ENCODE measurements at places on chromosomes 11 and 22. TPM values are rescaled to one million over a fixed set of nuclear protein-coding genes. Genes with fewer than 3 reads are reported as not detected.

The SLC5A1 gene
- 0.42 TPM for polyA plus RNA-seq

GRCh38 chr11:3016861-3017260 lies 24.7 kb upstream of the NAP1L4 start:
- DNase-seq: no peak

DNA sequence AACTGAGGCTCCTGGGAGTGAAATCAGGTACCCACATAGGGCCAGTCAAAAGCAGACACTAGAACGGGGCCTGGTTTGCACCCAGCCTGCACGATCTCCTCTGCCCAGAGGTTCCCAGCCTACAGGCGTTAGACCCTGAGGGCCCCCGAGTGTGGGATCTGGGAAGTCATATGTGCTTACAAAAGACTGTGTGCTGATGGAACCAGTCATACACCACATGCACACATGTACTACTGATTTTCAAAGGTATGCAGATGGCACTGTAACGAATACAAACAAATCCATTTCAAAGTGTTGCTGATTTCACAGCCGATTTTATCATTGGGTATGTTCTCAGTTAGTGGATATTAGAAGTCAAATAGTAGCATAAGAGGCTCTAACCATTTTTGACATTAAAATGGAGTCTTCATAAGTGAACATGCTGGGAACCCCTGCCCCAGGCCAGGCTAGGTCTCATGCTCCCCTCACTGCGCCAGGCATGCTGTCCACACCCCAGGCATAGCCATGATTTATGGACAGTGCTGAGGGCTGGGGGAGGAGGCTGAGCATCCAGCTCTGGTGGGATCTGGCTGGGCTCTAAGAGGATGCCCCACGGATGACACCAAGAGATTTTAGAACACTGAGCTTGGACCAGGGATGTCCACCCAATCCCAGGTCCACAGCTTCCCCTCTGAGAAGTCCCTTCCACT lies 38.6 kb upstream of the LRRC32 start:
- no peak for DNase-seq

The RNH1 gene
- 67.3 TPM for polyA plus RNA-seq

The IRAG1 gene
- 9.2 TPM for polyA plus RNA-seq

- no peak for DNase-seq
These were observed 906.9 kb upstream of the RAG2 start for GRCh38 chr11:37504921-37505320.

DNA sequence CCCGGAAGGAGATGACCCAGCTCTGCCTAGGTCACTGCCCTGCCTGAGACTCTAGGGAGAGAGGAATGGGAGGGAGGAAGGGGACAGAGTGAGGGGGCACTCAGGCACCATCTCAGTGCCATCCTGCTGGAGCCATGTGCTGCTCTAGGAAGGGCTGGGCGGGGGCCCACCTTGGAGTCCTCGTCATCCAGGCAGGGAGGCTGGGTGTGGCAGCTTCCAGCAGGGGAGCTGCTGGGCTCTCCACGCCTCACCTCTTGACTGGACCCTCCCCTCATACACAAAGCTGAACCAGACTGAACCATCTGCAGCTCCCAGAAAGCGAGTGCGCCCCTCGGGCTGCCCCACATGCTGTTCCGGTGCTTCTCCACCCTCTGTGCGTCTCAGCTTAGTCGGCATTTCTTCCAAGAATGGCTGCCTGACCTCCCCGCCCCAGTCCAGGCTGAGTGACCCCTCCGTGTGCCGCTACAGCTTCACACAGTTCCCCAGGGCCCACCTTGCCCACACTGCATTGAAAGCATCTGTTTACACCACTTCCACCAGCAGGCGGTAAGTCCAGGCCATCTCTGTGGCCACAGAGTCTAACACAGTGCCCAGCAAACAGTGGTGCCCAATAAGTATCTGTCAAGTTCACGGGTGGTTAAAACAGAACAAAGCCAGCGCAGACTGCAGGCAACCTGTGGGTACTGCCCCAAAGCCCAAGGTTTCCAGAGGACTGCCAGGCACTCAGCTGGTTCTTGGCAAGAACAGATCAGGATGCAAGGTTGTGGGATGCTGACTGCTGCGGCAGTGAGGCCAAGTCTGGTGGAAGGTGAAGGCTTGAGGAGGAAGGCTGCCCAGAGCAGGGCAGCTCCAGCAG lies 9.4 kb upstream of the TRIM29 start:
- no peak for DNase-seq

GRCh38 chr11:77211594-77212251 lies 83.7 kb downstream of the MYO7A start:
- DNase-seq: no peak

DNA sequence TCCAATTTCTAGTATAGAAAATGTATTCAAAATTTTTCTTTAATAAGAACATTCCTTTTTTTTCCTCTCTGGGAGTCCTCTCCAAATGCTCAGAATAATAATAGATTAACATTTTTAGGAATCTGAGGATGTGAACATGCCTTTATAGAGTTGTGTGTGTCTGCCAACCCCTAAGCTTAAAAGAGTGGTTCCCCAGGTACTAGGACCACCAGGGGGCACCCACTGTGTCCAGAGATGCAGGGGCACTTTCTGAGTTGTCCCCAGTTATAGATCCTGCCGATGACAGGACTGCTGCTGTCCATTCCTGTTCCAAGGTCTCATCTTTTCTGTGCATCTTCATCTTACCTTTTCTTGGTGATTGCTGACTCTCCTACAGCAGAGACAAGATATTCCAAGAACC lies 27.0 kb upstream of the MICAL2 start:
- no peak for DNase-seq

The MAJIN gene
- polyA plus RNA-seq: 1.2 TPM

DNA sequence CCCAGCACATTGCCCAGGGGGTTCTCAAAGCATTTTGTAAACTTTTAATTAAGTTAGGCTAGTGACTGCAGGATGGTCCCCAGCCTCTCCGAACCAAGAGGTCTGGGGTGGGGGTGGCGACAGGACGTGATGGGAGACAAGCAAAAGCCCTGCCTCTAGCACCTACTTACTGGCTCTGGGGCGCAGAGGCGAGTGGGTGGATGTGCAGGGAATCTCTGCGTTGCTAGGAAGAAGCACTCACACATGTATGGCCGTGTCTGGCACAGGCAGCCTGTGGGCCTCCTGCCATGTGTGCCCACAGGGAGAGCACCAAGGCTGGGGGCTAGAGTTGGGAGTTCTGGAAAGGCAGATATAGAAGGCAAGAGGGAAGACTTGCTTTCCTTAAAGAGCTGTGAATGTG lies 6.3 kb downstream of the OPCML start:
- DNase-seq: no peak

DNA sequence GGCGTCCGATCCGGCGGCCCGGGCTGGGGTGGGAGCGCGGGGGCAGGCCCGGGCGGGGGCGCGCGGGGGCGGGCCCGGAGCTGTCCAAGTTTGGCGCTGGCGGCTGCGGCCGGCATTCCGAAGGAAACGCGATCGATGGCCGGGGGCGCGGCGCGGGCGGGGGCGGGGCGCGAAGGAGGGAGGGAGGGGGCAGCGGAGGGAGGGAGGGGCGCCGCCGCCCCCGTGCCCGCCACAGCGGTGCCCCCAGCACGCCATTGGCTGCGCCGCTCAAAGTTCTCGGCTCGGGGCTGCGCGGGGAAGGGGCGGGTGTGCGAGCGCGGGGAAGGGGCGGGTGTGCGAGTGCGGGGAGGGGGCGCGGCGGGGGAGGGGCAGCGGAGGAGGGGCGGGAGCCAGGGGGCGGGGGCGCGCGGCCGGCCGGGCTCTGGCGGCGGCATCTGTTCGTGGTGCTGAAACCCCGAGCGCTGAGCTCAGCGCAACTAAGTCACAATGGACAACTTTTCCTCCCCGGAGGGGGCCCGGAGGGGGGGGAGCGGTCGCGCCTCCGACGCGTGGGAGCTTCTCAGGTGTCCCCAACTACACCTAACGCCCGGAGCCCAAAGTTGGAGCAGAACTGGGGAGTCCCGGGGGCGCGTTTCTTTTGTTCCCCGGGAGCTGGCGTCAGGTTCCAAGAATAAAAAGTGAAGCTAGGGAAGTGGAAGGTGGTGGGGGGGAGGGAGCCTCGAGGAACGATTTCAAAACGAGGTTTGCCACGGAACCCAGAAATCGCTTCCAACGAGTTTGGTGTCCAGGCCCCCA lies 2.2 kb downstream of the PHF21B start:
- DNase-seq: peak; percentile 71

DNA sequence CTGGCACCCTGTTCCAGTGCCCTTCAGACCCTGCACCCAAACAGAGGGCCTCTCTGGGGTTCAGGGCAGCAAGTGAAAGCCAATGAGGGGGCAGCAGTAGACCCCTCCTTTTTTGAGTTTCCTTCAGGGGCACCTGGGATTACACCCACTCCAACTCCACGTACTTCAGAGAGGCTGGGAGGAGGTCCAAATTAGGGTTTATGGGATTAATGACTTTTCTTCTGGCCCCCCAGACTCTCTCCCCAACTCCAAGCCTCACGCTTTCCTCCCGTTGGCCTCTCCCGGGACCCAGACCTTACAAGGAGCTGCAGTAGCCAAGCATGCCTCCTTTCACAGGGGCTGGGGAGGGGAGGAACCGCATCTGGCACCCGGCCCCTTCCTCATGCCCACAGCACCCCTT lies 101.7 kb downstream of the NECTIN1 start:
- no peak for DNase-seq

- DNase-seq: peak; percentile 17
These were observed 584.0 kb downstream of the KCNA4 start for GRCh38 chr11:29432719-29433325.

The RAB38 gene
- 22.2 TPM for polyA plus RNA-seq

DNA sequence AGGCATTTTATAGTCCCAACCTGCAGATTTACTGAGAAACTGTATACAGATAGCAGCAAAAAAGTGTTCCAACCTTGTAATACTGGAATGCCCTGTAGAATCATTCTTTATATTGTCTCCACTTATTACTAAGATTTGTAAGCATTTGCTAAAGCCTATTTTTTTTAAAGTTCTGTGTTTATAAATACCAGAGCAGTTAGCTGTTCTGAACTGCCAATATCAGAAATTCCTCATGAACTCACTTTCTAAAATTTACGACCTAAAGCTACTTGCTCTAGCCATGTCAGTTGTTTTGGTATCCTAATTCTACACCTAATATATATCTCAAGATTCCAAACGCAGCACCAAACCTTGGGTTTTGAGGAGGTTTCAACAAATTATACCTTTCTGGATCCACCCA lies 103.2 kb downstream of the C11orf65 start:
- no peak for DNase-seq

DNA sequence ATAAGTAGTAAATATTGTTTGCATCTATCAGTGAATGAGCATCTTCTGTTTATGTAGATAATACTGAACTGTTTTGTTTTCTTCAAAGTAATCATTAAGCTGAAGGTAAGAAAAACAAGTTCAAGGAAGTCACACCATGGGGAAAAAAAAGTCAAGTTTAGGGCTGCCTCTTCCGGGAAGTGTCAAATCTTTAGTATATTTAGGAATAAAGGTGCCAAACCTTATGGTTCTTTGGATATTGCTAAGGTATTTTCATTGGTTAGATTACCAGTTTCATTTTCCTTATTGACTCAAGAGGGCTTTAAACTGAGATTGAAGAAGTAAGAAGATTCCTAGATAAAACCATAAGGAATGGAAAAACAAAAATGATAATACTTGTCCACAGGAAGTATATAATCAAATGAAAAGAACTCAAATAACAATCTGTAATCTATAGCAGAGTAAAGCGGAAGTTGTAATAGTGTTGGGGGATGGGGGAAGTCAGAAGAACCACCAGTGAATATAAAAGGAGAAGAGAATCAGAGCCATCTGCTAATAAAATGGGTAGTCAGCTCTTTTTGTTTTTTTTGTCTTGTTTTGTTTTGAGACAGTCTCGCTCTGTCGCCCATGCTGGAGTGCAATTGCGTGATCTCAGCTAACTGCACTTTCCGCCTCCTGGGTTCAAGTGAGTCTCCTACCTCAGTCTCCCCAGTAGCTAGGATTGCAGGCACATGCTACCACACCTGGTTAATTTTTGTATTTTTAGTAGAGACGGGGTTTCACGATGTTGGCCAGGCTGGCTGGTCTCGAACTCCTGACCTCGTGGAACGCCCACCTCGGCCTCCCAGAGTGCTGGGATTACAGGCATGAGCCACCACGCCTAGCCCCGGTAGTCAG lies 2.3 kb downstream of the ATM start:
- peak; percentile 6 for DNase-seq

The SYT8 gene
- 0.39 TPM for polyA plus RNA-seq

GRCh38 chr11:116849486-116849885 lies 12.1 kb upstream of the APOA1 start:
- no peak for DNase-seq

The SNRPD3 gene
- polyA plus RNA-seq: 199 TPM

DNA sequence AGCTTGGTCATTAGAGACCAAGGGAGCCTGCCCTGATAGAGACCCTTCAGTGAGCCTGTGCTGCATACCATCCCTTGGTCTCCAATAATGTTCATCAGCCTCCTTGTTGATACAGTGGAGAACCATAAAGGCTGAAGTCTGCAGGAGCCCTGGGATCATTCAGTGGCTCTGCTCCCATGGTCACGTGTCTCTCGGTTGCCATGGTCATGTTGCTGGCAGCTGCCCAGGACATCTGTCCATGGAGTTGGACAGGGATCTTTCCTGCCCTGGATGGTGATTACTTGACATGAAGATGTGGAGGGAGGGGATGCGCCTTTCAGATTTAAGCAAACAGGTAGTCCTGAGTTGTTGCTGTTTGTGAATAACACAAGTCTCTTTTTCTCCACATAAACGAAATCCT lies 38.2 kb downstream of the CYB5R2 start:
- no peak for DNase-seq

- no peak for DNase-seq
These were observed 114.5 kb downstream of the KIRREL3 start for GRCh38 chr11:126886085-126886484.

- no peak for DNase-seq
These were observed 82.1 kb downstream of the PPP6R3 start for GRCh38 chr11:68542617-68543016.

DNA sequence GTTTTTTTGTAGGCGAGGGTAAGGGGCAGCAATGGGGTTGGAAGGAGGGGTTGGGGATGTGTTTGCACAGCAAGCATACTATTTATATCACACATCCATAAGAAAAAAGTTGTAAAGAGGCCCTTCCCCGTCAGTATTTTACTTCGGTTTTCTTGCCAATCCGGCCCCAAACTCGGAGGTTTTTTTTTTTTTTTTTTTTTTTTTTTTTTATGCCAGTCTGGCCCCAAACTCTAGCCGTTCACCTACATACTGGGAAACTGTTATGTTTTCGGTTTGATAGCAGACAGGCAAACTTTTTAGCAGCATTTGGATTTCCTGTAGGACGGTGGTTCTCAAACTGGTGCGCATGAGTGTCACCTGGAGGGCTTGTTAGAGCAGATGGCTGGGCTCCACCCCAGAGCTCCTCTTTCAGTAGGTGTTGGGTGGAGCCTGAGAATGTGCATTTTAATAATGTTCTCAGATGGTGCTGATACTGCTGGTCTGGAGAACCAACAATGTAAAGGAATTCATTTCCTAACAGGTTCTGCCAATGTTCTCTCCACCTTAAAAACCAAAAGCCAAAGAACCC lies 76.5 kb upstream of the ZBED5 start:
- DNase-seq: no peak

Data from renal cortex interstitium (tissue), 15 donors.